ENCODE measurements at places on chromosomes 11 and 22. TPM values are rescaled to one million over a fixed set of nuclear protein-coding genes. Genes with fewer than 3 reads are reported as not detected.

The E2F8 gene
- total RNA-seq, result 2.7 TPM

The ZNF143 gene
- total RNA-seq, result 13.5 TPM

The PGA5 gene
- not detected for total RNA-seq

The BIRC3 gene
- total RNA-seq, result 0.72 TPM

The FAM89B gene
- total RNA-seq, result 31.1 TPM

The OR8D4 gene
- not detected for total RNA-seq
